SJSA1 (cell line): ENCODE measurements at places on chromosomes 3 and 15.

DNA sequence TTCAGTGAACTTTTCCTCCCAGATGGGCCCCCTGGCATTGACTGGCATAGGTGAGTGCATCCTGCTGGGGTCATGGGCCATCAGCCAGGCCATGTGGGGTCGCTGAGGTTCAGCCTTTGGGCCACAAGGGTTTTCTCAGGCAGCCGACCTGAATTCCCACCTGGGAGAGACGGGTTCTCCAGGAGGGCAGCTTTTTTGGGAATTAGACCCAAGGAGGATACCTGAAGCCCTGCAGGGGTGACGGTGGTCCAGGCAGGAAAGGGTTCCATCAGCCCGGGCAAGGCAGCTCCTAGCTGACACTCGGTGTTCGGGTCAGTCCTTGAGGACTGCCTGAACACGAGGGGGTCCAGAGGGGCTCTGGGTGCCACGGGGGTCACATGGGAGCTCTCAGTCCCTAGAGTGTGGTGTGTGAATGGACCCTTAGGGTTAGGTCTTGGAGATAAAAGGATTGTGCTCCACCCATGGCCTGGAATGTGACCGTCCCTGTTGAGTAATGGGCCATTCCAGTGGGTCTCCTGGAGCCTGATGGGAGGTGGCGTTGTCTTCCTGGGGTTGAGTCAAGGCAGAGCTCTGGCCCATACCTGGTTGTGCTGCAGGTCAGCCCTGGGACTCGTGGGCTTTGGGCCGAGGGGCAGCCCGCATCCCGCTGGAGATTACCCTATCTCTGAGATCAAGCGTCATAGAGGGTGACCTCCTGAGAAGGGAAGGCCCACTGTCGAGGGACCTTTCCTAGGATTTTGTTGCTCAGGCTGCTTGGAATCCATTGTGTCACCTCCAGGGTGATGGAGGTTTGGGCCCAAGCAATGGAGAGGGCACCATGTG lies 192.8 kb downstream of the UBE3A start:
- no peak for DNase-seq

DNA sequence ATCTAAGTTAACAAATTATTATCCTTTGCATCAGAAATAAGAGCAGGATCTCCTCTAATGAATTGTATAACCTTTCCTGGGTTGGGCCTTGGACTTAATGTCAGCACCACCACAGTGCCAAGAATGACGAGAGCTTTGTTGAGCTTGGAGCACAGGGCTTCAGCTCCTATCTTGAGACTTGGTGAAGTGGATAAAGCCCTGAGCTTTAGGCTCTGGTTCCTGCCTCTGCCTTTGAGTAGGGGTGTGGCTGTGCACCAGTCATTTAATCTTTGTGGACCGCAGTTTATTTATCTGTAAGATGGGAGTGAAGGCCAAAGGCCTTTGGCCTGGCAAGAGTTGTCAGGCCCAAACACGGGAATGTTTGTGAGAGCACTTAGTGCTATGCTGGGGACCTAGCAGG lies 162.2 kb downstream of the VGLL4 start:
- no peak for DNase-seq

DNA sequence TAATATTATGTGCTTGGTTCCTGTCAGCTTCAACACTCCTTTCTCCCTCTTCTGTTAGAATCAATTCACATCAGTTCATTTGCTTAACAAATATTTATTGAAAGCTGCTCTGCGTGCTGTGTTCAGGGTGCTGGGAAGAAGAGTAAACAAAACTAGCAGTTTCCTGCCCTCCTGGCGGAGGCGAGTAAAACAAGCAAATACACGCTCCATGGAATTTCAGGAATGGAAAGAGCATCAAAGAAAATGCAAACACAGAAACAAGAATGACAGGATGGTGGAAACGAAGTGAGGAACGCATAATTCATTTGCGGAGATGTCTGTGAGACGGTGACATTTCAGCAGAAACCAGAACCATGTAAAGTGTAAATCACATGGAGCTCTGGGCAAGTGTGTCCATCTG lies 49.4 kb upstream of the SPTSSB start:
- DNase-seq: peak; percentile 65

DNA sequence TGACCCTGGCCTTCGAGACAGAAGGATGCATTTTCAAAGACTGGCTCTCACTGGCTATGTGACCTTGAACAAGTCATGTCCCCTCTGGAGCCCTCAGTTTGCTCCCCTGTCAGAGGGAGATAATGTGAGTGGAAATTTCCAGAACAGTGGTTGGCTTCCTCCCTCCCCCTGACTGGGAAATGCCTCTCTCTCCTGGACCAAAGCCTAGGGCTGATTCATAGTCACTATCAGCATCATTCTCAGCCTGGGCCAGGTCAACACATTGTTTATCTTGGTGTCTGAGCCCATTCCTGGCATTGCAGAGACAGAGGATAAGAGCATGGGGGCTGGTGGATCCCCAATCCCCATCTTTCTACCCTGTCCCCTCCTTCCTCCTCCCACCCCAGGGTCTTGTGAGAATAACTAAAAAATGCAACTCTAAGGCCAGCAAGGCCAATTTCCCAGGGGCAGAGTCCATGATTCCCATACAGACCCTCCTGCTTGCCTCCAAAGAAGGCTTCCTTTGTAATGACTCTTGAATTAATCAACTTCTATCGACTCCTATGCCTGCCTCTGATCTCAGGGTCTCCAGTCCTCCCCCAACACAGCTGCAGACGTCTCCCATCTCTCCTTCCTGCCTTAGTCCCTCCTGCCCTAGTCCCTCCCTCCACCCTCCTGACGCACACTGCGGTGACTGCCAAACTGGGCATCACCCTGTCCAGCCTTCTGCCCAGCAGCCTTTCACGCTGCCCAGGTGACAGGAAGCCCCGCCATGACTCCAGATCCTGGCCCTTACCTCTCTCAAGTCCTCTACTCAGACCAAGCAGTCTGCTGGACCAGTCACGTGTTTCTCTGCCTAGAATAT lies 35.4 kb upstream of the CORO2B start:
- no peak for DNase-seq

DNA sequence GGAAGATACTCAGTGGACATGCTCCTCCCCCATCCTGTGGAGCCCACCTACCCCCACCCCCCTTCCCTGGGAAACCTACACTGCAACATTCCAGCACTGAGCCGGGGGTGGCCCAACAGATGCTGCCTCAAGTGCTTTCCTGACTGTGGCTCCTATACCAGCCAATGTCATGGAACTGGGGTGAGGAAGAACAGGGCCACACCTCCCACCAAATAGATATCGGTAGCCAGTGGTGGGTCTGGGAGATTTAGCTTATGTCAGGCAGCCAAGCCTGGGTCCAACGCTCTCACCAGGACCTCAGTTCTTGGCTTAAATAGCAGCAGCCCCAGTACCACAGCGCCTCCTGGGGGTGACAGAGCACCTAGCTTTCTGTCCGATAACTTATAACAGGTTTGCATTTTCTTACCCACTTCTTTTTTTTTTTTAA lies 30.3 kb downstream of the CDC25A start:
- DNase-seq: no peak

DNA sequence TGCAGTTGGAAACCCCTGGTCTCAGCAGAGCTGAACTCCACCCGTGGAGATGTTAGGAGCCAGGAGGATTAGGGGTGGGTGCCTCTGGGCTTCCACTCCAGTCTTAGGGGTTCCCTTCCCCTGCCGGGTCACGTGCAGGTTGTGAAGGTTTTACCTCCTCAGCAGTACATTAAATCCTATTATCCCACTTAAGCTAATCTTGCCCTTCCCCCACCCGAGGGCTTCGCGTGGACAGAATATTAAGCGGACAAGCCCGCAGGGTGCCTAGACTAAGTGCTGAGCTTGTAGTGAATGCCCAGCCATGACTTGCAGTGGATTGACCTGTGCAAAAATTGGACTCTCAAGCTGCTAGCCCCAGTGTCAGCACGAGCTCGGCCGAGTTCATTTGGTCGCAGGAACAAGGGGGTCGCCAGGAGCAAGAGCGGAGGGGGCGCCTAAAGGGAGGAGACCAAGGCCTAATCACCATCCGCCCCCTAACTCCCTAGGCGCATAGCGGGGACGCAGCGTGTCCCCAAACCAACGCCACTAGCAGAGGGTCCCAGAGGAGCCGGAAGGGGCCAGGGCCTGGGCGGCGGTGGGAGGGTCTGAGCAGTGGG lies 498 bp upstream of the SEMA4B start:
- DNase-seq: no peak

DNA sequence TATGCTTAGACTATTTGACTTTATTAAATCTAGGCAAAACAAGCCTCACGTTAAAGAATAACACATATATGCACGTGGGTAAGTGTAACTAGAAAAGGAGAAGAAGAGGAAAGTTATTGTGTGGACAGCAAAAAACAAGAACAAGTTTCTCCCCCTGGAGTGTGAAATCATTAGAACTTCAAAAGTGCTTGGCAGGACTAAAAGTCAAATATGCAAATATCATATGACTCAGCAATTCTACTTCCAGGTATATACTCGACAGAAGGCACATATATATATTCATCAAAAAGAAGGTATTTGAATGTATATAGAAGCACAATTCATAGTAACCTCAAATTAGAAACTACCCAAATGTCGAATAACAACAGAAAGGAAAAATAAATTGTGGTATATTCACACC lies 68.9 kb upstream of the STXBP5L start:
- no peak for DNase-seq

DNA sequence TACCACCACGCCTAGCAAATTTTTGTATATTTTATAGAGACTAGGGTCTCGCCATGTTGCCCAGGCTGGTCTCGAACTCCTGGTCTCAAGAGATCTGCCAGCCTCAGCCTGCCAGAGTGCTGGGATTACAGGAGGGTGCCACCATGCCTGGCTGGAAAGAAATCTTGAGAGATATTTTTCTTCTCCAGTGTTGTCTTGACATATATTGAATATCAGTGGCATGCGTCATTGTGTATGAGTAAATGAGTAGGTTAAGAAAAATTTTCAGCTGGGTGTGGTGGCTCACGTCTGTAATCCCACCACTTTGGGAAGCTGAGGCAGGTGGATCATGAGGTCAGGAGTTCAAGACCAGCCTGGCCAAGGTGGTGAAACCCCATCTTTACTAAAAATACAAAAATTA lies 3.5 kb upstream of the PIF1 start:
- DNase-seq: no peak

- DNase-seq: no peak
These were observed 41.7 kb downstream of the GPR176 start for GRCh38 chr15:39878406-39878785.

DNA sequence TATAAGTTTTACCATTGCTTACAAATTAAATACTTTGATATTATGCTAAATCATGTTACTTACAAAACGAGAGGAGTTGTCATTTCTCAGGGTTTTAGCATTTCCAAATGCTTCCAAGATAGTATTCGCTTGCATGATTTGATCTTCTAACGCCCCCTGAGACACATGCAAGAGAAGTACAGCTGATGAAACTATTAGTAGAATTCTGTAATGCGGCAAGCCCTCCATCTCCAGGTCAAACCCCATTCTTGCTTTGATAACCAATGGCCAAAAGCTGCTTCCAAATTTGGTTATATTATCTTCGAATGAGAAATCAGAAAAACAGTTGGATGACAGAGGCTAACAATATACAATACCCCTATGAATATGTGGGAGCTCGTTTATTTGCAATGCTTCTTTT lies 14.7 kb downstream of the MYH15 start:
- DNase-seq: no peak

- DNase-seq: no peak
These were observed 7.9 kb downstream of the FAH start for GRCh38 chr15:80160570-80161156.

GRCh38 chr15:35937380-35937779 lies 391.4 kb upstream of the DPH6 start:
- DNase-seq: no peak

GRCh38 chr3:195076981-195077610 lies 193.9 kb downstream of the XXYLT1 start:
- DNase-seq: no peak

GRCh38 chr15:94555841-94556519 lies 324.6 kb downstream of the MCTP2 start:
- DNase-seq: no peak

- no peak for DNase-seq
These were observed 14.2 kb downstream of the KIF7 start for GRCh38 chr15:89641053-89641452.

DNA sequence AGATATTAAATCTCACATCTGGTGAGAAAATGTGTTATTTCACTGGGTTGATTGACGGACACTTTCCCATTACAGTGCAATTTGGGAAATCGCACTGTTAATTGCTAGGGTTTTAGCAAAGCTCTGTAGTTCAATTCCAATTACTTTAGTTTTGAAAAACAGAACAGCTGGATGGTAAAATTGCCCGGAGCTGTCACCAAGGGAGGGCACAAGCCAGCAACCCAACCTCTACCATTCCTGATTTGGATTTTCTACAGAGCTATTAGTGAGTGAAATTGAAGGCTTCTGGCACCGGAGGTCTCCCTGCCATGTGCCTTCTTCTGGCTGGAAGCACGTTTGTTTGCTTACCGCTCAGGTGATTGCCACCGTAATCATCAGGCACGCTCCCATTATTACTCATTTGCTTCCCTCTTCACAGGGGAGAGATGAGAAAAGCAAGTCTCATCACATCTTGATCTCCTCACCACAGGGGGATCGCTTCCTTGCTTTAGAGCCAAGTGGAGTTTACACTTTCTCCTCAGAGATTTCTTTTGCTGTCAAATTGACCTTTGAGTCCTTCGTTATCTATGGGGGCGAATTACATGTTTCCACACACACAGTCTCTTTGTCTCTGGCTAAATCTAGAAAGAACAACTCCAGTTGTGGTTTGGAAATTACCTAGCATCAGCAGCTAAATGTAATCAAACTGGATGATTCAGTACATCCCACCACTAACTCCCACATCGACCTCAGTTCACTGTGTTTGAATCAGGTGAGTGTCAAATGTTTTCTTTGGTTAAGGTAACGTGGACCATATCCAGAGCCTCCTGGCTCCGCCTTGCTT lies 421.7 kb upstream of the GOLIM4 start:
- no peak for DNase-seq

DNA sequence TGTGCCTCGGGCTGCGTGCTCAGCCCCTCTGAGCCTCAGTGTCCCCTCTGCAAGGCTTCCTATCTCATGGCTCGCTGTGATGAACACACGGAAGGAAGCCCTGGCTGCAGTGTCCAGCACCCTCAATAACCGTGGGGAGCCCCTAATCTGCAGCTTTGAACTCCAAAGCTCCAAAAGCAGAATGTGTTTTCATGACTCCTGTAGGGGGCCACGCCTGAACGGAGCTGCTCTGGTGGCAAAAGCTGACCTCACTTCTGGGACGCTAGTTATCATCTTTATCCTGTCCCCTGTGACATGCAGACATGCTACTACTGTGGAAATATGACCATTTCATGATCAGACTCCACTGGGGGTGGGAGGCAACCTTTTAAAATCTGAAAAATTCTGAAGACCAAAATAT lies 98.8 kb downstream of the SEC22A start:
- no peak for DNase-seq

GRCh38 chr15:80579611-80580010 lies 115.5 kb upstream of the ABHD17C start:
- DNase-seq: no peak

DNA sequence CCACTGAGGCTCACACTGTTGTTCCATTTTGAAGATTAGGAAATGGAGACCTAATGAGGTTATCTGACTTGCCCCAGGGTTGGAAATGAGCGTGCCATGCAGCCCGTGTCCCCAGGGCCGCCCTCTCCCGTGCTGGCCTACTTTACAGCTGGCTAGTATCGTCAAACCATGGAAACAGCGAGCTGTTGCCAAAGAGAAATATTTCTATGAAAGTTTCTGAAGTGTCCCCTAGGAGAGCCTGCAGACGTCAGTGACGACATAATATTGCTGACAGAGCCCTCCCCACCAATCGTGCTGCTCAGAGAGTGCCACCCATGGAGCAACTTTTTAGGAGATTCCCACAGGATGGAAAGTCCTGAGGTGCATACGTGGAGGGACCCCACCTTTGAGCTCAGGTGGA lies 11.2 kb upstream of the FAM174B start:
- no peak for DNase-seq
